ENCODE measurements at places on chromosomes 4 and X.

DNA sequence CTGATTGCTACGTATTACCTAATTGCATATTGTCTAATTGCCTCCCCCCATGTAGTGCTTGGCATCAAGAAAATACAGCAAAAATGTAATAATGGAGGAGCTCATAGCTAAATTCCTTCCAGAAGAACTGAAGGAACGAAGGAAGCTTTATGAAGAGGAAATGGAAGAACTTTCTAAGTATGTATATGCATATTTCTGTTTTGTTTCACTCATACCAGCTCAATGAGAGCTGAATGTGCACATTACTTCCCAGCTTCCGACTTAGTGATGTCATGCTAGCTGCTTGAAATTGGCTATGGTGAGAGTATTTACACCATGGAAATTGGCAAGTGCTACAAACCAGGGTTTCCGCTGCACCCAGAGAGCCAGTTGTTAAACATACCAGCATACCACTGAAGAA is 34.7 kb downstream of the LONRF3 start:
- DNase-seq: no peak

GRCh38 chr4:8352368-8353157 is 83.0 kb downstream of the HTRA3 start:
- no peak for DNase-seq

GRCh38 chrX:150365051-150365989 is 2.2 kb downstream of the MAMLD1 start:
- DNase-seq: peak; percentile 29

GRCh38 chr4:98950925-98951324 is 22.0 kb upstream of the EIF4E start:
- DNase-seq: no peak

- no peak for DNase-seq
These were observed 98.7 kb downstream of the MAB21L2 start for GRCh38 chr4:150680651-150681050.

DNA sequence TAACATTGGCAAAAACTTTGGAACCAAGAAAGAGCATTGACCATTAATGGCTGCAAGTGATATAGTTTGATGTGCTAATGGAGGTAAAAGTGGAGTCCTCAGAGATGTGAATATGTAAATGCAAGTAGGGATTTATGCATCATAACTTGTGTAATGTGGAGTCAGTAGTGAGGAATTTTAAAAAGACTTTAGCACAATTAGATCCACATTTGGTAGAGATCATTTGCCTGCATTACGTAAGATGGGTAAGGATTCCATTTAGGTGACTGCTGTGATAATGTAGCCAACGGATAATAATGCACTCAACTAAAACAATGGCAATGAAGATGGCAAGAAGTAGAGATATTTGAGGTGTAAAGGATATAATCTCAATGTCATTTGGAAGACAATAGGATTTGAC is 1128.4 kb downstream of the ADGRL3 start:
- no peak for DNase-seq

DNA sequence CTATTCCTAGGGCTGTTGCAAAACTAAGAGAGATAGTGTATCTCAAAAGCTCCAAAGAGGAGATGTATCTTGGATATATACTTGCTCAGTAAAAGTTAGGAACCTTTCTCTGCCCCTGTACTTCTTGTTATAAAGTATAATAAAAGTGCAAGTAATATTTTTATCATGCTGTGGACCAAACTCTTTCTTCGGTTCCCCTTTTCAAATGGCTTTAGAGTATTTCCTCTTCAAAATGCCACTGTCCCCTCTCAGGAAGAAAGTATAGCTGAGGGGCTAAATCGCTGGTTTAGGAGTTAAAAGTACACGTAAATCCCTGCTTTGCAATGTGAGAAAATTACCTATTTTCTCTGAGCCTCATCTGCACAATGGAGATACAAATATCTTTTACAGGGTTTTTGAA is 169.1 kb upstream of the FTHL17 start:
- no peak for DNase-seq

GRCh38 chrX:23731951-23732350 is 11.1 kb downstream of the ACOT9 start:
- DNase-seq: no peak

GRCh38 chrX:108177351-108178142 is 86.0 kb downstream of the ATG4A start:
- no peak for DNase-seq

- no peak for DNase-seq
These were observed 114.4 kb downstream of the MSN start for GRCh38 chrX:65781845-65782244.

DNA sequence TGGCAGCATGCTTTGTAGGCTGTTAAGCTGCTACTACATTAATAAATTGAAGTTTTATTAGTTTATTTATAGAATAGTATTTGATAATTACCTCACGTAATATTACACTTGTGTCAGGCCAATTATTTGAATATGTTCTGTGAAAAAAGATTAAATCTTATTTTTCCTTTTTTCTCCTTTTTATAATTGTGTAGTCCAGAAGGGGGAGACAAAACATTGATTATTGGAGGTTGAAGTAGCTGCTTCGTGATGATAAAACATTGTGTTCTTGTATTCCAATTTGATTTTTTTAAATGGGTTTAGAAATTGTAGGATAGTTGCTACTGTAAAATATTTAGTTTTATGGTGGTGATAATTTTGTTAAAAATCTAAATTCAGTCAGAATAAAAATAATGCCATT is 85.7 kb downstream of the DIAPH2 start:
- DNase-seq: peak; percentile 2

DNA sequence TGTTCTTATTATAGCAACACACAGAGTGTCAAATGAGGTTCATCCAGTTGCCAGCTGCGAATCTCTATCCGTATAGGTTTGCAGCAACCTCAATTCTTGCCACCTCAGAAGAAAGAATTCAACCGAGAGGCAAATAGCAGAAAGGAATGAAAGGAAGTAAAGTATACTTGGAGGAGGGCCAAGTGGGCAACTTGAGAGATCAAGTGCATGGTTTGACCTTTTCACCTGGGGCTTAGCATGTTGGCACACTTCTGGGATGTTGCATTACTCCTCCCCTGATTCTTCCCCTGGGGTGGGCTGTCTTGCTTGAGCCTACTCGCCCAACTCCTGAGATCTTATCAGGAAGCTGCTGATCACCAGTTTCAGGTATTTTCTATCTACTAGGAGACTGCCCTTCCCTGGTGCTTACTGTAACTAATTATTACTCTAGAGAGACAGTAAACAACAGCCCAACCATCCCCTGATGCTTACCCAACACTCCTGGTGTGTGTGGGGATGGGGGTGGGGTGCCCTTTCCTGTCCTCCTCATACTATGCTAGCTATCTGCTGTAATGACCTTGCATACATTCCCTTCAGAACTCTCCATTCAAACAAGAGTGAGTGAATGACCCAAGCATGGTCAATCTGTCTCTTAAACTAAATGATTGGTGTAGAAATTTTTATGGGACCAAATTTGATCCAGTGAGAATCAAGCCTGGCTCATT is 7.3 kb upstream of the TMEM33 start:
- DNase-seq: no peak

DNA sequence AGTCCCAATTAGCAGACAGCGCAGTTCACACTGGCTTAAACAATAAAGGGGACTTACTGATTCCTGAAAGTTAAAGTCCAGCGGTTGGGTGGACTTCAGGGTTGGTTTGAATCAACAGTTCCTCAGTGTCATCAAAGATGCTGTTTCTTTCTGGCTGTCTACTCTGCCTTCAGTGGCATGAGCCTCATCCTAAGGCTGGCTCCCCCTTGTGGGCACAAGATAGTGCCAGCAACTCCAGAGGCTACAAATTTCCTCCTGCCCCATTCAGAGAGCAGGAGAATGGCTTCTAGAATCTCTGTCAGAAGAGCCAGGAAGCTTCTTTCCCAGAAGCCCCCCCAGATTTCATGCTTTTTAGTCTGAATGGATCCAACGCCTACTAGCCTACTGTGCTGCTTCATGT is 82.4 kb upstream of the MTM1 start:
- DNase-seq: peak; percentile 12

DNA sequence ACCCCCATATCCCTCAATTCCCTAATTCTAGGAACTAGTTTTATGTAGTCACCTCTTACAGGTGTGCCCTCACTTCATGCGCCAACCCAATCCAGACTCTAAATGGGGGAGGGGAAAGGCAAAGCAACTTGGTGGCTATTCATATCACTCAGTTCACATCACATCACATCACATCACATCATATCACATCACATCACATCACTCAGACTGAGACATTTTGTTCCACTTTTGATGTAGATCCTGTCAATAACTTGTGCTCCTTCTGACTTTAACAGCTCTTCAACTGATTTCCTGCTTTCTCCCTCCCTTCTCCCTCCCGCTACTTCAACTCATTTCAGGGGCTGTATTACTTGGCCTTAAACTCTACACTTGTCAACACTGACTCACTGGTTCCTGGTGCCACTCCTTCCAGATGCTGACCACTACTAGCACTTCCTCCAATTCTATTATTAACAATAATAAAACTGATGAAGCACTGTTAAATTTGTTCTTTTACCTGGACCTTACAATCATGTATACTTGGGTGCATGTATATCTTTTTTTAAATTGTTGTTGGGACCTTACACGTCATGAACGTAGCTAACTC is 29.1 kb upstream of the PLS3 start:
- no peak for DNase-seq

GRCh38 chr4:109953556-109953955 is 40.9 kb downstream of the EGF start:
- DNase-seq: no peak

- DNase-seq: no peak
These were observed 615.4 kb upstream of the ZFP42 start for GRCh38 chr4:187380181-187380581.

GRCh38 chr4:139896091-139896604 is 230.5 kb downstream of the MGST2 start:
- DNase-seq: no peak

GRCh38 chr4:119246177-119246733 is 33.7 kb downstream of the USP53 start:
- DNase-seq: no peak

GRCh38 chr4:183758061-183758757 is 99.1 kb downstream of the TRAPPC11 start:
- no peak for DNase-seq

DNA sequence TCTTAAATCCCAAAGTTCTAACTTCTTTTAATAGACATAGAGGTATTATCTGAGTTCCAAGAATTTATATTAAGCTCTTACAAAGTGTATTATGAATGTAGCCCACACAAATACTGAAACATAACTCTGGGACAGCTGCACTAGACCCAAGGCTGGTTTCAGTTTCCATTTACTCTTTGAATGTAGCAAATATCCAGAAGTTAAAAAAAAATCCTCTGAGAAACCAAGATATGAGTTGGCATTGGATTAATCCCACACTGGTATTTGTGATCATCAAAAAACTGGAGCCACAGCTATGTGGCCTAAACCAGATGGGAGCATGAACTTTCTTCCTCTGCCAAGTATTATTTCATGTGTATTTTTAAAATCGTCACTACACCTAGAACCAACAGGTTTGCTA is 23.6 kb upstream of the SMPX start:
- peak; percentile 2 for DNase-seq

- DNase-seq: no peak
These were observed 47.2 kb upstream of the CD99 start for GRCh38 chrX:2643880-2644279.

DNA sequence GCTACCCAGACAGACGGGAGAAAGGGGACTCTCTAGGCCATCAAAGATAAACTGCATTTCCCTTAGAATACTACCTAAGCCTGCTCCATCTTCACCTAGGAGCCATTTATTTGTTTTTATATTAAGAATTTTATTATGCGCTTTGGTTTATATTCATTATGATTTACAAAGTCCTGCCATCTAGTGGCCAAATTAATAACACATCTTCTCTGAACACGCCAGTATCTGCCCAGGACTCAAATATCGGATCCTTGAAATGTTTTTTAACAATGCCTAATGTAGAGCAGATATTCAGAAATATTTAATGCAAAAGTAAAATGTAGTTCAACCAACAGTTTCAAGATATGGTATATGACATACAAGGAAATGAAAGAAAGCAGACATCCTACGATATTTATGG is 20.8 kb upstream of the PRPS2 start:
- peak; percentile 2 for DNase-seq

DNA sequence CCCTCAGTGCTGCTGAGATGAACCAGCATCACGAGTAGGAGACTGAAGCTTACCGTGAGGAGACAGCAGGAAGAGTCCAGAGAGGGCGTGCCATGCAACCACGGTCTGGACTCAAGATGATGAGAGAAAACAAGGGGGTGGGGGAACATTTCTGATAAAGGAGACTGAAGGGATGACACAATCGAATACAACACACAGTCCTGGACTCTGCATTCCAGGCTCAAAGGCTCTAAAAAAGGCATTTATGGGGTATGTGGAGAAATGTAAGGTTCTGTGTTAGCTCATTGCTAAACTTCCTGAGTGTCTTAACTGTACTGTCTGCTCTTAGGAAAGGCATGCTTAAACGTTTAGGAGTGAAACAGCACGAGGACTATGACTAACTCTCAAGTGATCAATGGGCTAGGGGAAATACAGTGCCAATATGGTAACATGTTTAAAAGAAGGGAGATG is 20.6 kb upstream of the IRAK1 start:
- no peak for DNase-seq

DNA sequence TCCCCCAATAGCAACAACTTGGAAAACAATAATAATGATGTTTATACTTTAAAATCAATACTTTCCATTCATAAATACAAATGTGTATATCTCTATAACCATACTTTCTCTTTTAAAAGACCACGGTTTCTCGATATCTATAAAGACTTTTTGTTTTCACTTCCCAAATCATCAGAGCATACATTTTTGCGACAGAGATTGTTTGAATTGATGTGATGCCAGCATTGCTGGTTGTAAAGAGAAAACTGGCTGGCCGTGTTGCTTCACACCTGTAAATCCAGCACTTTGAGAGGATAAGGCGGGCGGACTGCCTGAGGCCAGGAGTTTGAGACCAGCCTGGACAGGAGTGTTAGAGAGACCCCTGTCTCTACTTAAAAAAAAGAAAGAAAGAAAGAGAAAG is 77.6 kb upstream of the ZNF518B start:
- DNase-seq: no peak

DNA sequence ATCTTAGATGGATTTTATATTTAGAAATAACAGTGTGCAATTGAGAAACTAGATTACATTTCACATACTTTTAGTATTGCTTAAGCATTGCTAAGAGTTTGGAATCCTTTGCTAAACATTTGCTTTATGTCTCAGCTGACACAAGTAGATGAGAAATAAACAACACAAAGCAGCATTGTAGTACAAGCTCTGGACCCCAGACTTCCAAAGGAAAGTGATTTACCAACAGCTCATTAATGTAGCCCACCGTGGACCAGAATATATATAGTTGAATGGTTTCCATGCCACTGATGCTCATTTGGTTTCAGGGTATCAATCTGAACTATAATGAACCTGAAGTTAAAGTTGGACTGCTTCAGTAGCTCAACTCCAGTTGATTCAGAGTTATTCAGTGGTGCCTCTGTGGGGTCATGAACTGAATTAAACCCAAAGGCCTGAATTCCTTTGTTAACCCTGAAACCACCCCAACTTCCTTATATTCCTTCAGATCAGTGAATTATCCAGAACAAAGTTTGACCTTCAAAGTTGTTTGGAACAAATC is 132.1 kb upstream of the NEIL3 start:
- no peak for DNase-seq
